Left hindlimb (tissue), 1 donor: ENCODE measurements at places on chromosomes 7 and 10.

DNA sequence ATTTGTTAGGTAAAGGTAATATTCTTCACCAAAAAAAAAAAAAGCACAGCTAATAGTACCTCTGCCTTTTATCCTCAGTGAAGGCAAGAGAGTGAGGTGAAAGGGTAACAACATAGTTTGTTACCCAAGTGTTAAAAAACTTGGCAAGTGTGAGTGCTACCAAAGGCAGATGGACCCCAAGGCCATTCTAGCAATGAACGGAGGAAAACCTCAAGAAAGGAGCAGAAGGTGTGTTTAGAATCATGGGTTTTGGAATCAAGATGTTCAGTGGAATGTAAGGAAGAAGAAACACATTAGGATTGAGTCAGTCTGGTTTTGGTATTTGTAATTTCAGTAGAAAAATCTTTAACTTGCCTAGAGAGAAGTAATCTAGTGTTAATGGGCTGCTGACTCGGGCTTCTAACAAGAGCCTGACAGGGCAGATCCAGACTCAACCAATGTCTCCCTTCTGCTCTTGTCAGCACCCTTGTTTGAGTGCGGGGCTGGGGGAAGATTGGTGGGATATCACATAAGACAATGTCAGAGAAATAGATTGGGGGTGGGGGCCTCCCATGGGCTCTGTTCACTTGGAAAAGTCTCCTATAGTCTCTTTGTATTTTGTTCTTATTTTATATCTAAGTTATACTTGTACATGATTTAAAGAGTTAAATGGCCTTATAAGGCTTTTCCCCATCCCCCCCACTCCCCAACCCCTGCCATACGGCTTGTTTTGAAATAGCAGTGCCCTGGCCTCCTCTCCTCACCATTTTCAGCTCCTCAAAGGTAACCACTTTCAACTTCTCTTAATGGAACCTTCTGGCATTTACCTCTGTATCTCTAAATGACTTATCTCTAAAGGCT, 44.4 kb downstream of the SCD start:
- DNase-seq = no peak

DNA sequence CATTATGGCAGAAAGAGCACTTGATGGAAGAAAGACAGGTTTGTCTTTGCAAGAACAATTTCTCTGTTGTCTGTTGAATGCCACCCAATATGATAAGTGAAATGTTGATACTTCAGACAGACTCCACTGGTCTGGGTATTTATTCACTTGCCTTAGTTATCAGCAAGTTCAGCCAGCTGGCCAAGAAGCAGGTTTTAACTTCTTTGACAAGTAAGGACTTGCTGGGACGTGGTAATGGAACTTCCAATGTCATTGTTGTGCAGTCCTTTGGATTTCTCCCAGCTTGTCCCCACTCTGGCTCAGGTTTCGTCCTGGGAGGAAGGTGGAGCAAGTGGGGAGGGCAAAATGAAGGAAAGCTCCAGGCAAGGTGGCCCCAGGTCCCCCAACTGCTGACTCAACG, 497.4 kb downstream of the RPS24 start:
- DNase-seq = no peak

- no peak for DNase-seq
Measured at GRCh38 chr10:3476186-3476585, 303.6 kb upstream of the PITRM1 start.

DNA sequence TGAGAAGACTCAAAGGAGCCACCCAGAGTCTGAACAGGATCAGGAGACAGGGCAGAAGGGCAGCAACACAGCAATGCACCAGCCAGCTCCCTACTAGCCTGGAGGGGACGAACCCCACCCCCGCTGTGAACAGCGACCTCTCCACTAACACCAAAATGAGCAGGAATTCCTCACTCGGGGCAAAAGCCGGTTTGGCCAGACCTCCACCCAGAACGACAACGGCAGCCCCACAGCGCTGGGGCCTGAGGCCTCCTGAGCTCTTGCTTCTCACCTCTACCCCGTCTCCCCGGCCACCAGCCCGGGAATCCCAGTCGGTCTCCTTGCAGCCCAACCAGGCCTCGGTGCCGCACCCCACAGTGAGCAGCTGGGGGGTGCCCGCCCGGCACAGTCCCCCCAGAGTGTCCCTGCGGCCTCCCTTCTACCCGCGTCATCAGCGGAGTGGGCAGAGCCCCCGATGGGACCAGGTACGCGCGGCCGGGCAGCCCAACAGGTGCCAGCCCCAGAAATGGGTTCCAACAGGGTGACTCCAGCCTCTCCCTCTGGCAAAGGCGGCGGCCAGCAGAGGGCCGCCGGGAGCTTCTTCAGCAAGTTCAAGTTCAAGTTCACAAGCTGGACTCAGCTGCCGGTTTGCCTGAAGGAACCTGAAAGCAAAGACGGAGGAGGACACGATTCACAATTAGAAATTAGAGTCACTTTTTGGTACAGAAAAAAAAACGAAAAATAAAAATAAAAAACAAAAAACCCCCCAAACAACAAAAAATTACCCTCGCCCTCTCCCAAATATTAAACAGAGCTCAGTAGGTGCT, 129.0 kb downstream of the MARCHF5 start:
- peak; percentile 33 for DNase-seq

- DNase-seq = no peak
Measured at GRCh38 chr7:16715928-16716327, 37.6 kb upstream of the TSPAN13 start.

DNA sequence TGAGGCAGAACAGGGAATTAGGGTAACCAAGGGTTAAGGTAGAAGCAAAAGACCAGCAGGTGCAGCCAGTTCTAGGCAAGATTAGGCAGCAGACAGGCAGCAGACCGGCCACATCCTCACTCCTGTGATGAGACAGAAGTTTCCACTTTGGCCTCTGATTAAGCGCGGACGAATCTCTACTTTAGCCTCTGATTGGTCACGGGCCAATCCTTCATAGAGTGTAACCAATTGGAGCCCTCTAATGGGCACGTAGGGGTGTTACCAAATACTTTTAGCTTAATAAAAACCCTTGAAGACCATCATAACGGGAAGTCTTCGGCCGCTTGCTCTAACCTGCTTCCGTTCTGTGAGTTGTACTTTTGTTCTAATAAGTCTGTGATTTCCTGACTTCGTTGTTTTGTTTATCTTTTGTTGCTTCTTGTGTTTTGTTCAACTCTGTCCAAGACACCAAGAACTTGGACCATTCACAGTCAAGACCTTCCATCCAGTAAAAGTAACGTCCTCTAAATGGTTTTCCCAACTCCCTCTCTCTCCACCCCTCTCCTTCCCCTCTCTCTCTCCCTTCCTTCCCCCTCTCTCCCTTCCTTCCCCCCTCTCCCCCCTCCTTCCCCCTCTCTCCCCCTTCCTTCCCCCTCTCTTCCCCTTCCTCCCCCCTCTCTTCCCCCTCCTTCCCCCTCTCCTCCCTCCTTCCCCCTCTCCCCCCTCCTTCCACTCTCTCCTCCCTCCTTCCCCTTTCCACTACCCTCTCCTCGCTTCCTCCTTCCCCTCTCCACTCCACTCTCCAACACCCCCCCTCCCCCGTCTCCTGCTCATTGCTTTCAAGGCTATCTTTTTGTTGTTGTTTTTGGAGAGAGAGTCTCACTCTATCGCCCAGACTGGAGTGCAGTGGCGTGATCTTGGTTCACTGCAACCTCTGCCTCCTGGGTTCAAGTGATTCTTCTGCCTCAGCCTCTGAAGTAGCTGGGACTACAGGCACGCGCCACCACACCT, 13.2 kb upstream of the MALSU1 start:
- no peak for DNase-seq

GRCh38 chr10:103013416-103013815, 95.3 kb downstream of the CNNM2 start:
- no peak for DNase-seq

GRCh38 chr10:114577133-114577532, 80.9 kb downstream of the ABLIM1 start:
- no peak for DNase-seq

DNA sequence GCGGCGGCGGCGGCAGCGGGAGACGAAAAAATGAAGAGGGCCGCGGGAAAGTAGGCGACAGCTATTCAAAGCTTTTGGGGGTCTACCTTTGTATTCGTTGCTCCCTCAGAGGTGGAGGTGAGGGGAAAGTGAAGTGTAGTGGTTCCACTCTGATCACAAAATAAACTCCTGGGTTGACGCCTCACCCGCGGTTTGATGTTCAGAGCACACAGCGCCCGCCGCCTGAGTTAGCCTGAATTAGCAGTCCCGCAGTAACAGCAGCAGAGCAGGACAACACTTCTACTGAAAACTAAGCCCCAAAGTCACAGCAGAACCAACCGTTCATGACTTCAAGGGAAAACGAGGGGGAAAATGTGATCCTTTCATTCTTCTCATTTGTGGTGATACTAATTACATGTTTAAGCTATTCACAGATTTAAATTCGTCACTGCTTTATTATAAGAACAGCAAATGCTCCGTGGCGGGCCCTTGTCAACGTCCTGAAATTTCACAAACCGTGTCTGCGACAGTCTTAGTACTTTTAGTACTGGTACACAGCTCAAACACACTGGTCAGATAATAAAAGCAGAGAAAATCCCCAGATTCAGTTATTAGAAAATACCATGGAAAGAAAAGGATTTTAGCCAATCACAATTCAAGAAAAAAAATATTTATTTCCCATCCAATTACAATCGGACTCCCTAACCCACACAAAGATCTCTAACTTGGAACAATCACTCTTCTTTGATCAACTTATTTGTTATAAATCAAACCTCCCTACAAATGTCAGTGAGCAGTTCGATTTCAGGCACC, 563 bp upstream of the JMJD1C start:
- DNase-seq = no peak

GRCh38 chr7:132145466-132145865, 430.8 kb downstream of the PLXNA4 start:
- DNase-seq = peak; percentile 54

DNA sequence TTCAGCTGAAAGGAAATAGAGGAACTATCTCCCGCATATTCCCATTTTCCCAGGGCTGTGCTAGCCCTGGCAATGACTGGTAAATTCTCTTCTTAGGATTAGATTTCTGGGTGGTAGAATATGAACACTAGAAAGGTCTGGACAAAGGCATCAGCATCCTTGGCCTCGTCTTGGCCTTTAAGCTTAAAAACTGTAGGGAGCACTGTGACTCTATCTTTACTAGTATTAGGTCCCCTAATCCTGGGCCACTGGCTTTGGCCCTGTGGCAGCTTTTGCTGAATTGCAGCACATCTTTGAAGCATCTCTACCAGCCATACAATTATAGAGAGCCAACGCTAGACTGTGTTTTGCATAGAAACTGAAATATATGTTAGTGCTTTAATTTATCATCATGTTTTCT, 41.5 kb upstream of the EBLN1 start:
- DNase-seq = no peak

DNA sequence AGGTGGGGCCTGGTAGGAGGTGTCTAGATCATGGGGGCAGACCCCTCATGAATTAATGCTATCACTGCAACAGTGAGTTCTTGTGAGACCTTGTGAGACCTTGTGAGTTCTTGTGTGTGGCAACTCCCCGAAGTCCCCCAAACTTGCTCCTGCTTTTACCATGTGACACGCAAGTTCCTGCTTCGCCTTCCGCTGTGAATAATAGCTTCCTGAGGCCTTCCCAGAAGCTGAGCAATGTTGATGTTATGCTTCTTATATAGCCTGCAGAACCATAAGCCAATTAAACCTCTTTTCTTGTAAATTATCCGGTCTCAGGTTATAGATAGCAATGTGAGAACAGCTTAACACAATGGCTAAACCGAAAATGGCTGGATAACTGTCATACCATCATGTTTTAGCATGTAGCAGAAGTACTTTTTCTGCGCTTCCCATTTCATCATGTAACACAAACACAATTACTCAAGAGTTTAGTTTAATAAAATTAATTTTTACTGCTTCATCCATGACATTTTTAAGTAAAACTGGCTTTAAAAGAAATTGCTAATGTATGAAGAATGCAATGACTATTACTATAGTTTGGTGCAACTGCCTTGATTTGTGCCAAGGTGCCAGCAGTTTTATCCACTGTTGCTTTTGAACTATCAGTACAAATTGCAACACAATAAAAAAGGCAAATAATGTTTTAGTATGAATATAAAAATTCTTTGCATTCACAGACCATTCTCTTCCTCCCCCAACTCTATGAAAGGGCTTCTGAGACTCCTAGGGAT, 87.7 kb upstream of the TMEM168 start:
- no peak for DNase-seq

DNA sequence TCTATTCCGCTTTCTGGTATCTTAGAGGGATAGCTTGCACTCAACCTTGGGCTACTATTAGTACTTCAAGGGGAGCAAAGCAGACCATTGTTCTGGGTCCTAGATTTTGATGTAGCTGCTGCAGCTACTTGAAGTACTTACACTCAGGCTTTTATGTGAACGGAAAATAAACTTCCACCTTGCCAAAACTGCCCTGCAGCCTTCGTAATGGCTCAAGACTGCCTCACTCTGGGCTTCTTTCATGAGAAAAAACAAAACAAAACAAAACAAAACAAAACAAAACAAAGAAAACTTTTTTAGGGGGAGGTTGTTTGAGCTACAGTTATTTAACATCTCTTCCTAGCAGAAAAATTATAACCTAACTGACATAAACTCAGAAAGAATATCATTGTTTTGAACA, 19.4 kb upstream of the EPHB6 start:
- DNase-seq = no peak

- DNase-seq = peak; percentile 14
Measured at GRCh38 chr7:149733924-149734790, 39.2 kb downstream of the ZNF467 start.

DNA sequence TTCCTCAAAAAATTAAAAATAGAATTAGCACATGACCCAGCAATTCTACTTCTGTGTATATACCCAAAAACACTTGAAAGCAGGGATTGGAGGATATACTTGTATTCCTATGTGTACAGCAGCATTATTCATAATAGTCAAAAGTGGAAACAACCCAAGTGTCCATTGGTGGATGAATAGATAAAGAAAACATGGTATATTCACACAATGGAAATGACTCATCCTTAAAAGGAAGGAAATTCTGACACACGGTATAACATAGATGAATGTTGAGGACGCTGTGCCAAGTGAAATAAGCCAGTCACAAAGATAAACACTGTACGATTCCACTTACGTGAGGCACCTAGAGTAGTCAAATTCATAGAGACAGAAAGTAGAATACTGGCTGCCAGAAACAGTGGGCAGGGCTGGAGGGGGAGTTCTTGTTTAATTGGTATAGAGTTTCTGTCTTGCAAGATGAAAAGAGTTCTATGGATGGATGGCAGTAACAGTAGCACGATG, 26.6 kb upstream of the KAT6B start:
- DNase-seq = no peak

DNA sequence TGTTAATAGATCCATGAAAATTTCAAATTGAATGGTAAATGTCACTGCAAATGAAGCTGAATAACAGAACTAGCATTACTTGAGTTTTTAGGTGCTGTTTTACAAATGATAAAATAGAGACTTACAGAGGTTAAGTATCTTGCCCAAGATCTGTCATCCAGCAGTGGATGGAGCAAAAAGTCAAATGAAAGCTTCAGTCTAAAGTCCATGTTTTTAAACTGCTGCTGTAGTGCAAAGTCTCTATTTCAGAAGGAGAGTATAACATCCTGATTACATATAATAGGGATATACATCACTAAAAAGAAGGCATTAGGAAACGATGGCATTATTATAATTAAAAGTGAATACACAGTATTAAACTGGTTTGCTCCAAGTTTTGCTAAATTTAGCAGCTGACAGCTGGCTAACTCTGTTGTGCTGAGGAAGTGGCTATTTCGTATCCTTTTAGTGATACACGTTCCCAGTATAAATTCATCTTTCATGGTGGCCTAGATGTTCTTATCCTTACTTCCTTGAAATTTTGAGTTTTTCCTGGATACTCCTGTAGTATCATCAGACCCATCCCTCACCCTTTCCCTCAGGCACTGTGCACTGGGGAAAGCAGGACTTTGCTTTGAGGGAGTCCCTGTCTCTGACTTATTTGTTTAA, 603.2 kb downstream of the MAGI2 start:
- DNase-seq = no peak
